Mesendoderm (in vitro differentiated cells): ENCODE measurements at places on chromosomes 2 and 18.
A peak's percentile ranks its signal among the peaks of the same experiment; 100 is the strongest.

GRCh38 chr2:79375817-79376216, 137.0 kb upstream of the CTNNA2 start:
- H3K27ac ChIP-seq: no peak overlapping the region
- H3K4me1 ChIP-seq: no peaks in the 10 kb centered on the region
- no peak for DNase-seq

DNA sequence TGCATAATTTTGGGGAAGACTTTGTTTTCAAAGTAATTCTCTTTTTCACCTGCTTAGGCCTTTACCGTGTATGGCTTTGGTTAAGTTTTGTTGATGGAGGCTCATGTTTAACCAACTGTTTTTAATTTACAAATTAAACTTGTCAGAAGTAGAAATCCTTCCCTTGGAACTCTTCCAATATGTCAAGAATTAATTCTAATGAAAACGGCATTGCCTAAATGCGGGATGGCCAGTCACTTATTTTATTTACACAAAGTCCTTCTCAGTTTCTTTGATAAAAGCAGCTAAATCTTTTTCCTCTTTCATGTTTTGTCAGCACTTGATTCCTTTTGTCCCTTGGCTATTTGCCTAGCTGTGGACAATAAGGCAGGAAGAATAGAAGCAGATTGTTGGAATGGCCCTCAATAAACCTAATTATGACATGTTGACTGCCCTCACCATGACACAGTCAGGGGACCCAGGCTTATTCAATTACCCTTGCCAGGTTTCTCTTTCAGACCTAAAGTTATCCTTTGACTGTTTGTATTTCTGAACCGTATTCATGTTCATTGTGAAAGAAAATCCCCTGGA, 26.3 kb downstream of the PAX3 start:
- no peak overlapping the region for H3K27ac ChIP-seq
- no peak for DNase-seq
- no peaks in the 10 kb centered on the region for H3K36me3 ChIP-seq
- H3K27me3 ChIP-seq: no peaks in the 10 kb centered on the region
- H3K4me1 ChIP-seq: no peaks in the 10 kb centered on the region
- no peak overlapping the region for H3K4me3 ChIP-seq

GRCh38 chr2:223199531-223200515, 147.8 kb downstream of the KCNE4 start:
- H3K27ac ChIP-seq: no peak overlapping the region
- no peaks in the 10 kb centered on the region for H3K4me1 ChIP-seq
- DNase-seq: no peak
- H3K27me3 ChIP-seq: no peaks in the 10 kb centered on the region

DNA sequence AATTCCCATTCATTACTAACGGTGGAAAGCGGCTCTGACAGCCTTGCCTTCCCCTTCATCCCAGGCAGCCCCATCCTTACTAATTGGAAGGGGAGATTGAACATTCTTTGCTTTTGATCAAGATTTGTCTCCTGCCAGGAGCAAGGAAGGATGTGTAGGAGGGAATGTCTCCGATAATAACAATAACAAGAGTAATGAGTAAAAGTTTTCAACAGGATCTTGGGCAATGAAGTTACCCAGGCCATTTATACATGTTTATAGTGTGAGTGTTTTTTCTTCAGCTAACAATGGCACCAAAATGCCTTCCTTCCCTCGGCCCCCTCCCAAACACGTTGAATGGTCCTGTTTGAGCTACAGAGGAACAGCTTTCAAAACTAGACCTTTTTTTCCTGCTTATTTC, 83.8 kb downstream of the GATA6 start:
- H3K4me1 ChIP-seq: no peaks in the 10 kb centered on the region
- no peak for DNase-seq
- no peak overlapping the region for H3K4me3 ChIP-seq
- H3K36me3 ChIP-seq: no peaks in the 10 kb centered on the region
- no peak overlapping the region for H3K27ac ChIP-seq

DNA sequence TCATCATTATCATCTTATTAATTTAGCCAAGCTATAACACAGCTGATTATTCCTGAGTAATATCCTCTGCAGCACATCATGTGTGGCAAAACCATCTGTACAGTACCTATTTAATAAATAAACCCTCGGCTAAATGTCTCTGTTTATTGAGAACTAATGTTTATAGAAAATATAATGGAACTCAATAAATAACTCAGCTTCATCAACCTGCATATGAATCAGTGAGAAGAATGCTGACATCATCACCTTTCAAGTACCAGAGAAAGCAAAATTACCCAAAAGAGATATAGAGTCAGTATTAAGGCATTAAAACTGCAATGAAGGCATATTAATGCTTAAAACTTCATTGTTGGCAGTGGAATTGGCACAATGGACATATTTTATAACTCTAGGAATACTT, 558.3 kb downstream of the PLCL1 start:
- H3K36me3 ChIP-seq: no peaks in the 10 kb centered on the region
- no peak overlapping the region for H3K4me3 ChIP-seq
- H3K27ac ChIP-seq: no peak overlapping the region
- no peaks in the 10 kb centered on the region for H3K4me1 ChIP-seq
- no peak for DNase-seq

DNA sequence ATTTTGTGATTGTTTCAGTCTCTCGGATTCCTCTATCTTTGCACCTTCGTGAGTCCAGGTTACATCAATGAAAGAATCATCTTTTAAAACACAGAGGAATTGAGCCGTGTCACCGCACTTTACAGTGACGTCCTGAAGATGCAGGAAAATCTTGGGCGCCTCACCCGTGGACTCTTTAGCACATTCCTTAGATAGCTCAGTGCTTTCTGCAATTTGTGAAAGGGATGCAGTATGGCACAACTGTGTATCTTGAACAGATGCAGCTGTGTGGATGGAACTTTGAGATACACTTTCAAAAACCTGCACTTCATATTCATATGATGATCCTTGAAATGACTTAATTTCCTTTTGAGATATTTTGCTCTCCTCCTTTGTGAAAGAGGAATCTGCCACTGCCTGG, 50.9 kb downstream of the TTN start:
- H3K4me3 ChIP-seq: no peak overlapping the region
- no peaks in the 10 kb centered on the region for H3K27me3 ChIP-seq
- H3K36me3 ChIP-seq: no peaks in the 10 kb centered on the region
- no peak for DNase-seq

DNA sequence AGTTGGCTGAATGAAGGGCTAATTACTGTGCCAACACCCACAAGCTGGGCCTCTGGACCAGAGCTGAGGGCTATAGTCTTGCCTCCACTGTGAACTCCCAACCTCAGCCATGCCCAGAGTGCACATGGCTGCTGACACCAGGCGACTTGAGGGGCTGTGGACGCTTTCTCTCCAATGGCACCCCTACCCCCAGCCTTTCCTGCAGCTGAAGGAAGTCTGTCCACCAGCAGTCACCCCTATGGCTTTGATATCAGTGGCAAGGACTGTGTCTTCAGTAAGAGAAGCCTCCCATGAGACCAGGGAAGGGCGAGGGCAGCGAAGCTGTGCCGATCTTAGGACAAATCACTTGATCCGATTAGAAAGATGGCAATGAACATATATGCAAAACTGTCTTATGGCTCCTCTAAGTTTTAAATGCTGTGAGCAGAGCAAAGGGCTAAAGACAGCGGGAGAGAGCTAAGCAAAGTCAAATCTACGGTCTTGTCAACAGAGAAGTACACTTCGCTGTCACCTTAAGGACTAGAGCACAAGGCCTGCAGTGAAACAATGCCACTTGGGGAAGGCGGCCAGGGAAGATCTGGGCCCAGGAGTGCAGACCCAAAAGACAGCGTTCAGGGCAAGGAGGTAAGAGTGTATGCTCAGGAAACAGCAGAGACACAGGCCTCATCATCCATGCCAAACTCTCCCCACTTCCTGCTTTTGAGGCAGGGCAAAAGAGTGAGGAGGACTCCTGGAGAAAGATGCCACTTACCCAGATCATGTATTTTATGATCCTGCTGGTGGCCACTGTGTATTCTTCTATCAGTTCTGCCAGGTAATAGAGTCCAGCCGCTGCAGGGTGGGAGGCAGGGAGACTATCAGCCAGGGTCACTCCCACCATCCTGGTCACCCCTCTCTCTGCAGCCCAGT, 1.5 kb downstream of the TEX261 start:
- H3K4me3 ChIP-seq: no peak overlapping the region
- H3K27ac ChIP-seq: no peak overlapping the region
- peaks cover 6% of the 10 kb centered on the region for H3K4me1 ChIP-seq
- H3K27me3 ChIP-seq: no peaks in the 10 kb centered on the region

DNA sequence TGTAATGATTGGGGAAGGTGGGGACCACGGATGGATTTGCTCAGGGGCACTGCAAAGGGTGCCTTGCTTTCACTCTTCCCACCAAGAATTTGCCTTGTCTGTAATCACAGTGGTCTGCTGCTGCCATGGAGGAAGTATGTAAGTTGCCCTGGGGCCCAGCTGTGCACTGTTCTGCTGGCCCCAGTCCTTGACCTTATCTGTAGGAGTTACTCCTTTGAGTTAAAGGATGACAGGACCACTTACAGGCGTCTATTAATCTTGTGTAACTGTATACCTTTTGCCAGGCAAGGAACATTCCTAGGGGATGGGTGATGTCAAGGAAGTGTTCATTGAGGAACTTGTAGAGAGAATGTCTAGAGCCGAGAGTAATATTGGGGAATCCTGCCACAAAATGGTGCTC, 212.8 kb upstream of the LRRTM1 start:
- no peak overlapping the region for H3K27ac ChIP-seq
- peak; percentile 14 for DNase-seq
- H3K4me1 ChIP-seq: no peaks in the 10 kb centered on the region

- H3K4me3 ChIP-seq: no peak overlapping the region
- no peaks in the 10 kb centered on the region for H3K4me1 ChIP-seq
- no peak for DNase-seq
- H3K27ac ChIP-seq: no peak overlapping the region
- no peaks in the 10 kb centered on the region for H3K27me3 ChIP-seq
Observed at GRCh38 chr2:8498994-8499393, 182.9 kb upstream of the ID2 start.

DNA sequence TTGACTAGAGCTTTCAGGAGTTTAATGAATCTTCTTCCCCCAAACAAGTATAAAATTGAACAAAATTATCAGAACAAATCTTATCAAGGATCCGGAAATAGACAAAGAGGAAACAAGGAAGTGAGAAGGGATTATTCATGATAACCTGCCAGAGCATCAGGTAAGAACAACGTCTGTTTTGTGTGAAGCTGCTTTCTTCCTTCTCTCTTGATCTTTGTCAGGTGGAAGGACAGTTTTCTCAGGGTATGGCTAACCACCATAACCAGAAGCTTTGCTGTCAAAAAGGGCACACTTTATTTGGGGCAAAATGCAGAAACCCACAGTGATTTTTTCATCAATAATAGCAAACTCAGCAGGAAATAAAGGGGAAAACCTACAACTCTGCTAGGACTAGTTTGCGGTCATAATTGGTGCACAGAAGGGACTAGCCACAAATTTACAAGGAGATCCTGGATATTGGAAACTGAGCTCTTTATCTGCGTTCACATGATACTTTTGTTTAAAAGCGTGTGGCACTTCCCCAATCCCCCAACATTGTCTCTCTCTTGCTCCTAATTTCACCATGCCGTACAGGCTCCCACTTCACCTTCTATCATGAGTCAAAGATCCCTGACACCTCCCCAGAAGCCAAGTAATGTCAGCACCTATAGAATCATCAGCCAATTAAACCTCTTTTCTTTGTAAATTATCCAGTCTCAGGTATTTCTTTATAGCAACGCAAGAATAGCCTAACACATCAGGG, 124.2 kb downstream of the FSIP2 start:
- no peaks in the 10 kb centered on the region for H3K36me3 ChIP-seq
- no peaks in the 10 kb centered on the region for H3K4me1 ChIP-seq
- DNase-seq: no peak
- no peak overlapping the region for H3K27ac ChIP-seq
- H3K27me3 ChIP-seq: no peaks in the 10 kb centered on the region

DNA sequence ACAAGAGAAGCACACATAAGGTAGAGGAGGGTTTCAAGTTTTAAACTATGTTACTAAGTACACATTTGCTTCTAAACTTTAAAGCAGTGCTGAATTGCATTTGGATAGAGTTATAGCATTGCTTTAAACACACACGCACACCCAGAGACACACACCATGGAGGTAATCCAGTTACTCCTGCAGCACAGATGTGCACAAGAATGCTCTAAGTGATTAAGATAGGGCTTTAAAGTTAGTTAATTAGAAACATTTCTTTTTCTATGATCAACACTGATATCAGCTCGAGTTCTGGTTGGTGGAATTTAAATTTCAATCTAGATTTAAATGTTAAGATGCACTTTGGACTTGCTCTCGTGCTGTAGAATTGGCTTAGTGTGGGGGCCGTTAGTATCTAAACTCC, 492.3 kb downstream of the ZEB2 start:
- no peak for DNase-seq
- no peaks in the 10 kb centered on the region for H3K4me1 ChIP-seq
- H3K27me3 ChIP-seq: no peaks in the 10 kb centered on the region
- no peak overlapping the region for H3K4me3 ChIP-seq
- no peaks in the 10 kb centered on the region for H3K36me3 ChIP-seq
- no peak overlapping the region for H3K27ac ChIP-seq

DNA sequence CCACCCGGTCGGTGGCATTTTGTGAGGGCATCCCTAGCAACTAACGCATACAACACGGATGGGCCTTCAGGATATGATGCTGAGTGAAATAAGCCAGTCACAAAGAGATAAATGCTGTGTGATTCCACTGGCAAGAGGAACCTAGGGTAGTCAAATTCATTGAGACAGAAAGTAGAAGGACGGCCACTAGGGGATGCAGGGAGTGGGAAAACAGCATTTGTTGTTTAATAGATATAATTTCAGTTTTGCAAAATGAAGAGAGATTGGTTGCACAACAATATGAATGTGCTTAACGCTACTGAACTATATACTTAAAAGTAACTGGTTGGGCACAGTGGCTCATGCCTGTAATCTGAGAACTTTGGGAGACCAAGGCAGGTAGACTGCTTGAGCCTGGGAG, 112.9 kb downstream of the AFF3 start:
- H3K27ac ChIP-seq: no peak overlapping the region
- peak; percentile 16 for DNase-seq
- no peaks in the 10 kb centered on the region for H3K27me3 ChIP-seq
- H3K36me3 ChIP-seq: no peaks in the 10 kb centered on the region
- no peak overlapping the region for H3K4me3 ChIP-seq

DNA sequence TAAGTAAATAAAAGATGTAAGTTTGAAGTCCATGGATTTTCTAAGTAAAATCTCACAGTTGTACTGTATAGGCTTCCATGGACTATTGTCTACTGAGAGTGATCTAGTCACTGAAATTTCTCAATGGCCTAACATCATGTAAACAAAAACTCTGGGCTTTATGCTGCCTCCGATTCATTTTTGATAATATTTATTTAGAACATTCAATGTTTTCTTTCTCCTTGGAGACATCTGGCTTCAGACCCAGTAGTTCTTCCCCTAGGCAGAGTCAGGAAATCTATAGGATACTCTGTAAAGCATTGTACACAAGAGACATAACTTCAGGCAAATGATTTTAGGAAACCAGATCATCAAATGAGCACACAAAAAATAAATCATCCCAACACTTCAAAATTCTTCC, 1208.6 kb upstream of the ZEB2 start:
- no peak overlapping the region for H3K4me3 ChIP-seq
- no peaks in the 10 kb centered on the region for H3K27me3 ChIP-seq
- no peaks in the 10 kb centered on the region for H3K4me1 ChIP-seq
- H3K36me3 ChIP-seq: no peaks in the 10 kb centered on the region
- H3K27ac ChIP-seq: no peak overlapping the region
